ENCODE measurements at places on chromosomes 5 and 9. TPM values are rescaled to one million over a fixed set of nuclear protein-coding genes. Genes with fewer than 3 reads are reported as not detected.

- no peak for DNase-seq
Observed at GRCh38 chr9:129124506-129125069, 13.4 kb downstream of the PTPA start.

The OR1Q1 gene
- total RNA-seq, result not detected

GRCh38 chr5:128074171-128074570 lies 9.4 kb upstream of the SLC12A2 start:
- no peak for DNase-seq

The PCDHB14 gene
- total RNA-seq, result 1.6 TPM

The ESM1 gene
- total RNA-seq, result 188 TPM

DNA sequence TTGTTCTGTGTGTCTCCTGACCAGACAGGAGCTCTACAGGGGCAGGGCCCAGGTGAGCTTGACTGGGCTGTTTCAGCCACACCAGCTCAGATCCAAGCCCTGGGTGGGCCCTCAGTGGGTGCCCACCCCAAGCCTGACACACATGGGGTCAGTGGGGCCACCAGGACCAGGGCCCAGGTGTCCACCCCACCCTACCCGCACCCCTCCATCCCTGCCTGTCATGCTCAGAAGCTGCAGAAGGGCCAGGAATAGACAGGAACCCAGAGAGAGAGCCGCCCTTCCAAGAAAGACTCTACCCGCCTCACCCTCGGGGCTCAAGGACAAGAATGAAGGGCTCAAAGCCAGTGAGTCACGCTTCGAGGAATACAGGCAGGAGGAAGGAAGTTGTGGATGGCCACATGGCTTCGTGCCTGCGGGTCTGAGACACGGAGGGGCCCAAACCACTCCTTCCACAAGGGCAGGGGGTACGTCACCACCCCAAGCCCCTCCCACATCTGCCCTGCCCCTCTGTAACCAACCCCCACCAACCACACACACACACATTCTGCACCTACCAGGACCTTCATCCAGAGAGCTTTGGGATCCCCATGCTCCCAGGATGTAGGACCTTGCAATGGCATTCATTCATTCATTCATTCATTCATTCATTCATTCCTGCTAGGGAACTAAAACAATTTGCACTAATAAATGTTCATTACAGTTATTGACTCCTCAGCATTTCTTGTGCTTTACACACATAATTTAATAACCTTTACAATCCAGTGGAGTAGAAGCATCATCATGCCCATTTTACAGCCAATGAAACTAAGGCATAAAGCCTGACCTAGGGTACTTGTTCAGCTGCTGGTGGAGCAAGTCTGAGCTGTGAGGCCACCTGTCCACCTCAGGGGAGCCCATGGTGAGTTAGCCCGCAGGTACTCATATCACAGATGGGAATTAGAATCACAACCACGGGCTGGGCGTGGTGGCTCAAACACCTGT lies 55.9 kb upstream of the STXBP1 start:
- DNase-seq, result peak; percentile 61
